Skin of body (tissue), 3 donors: ENCODE measurements at places on chromosomes 5 and 9. TPM values are rescaled to one million over a fixed set of nuclear protein-coding genes. Genes with fewer than 3 reads are reported as not detected.

HTR4 gene
- not detected for total RNA-seq

SAXO1 gene
- 0.10 TPM for total RNA-seq

PTPN3 gene
- 13.3 TPM for total RNA-seq

TTC23L gene
- 0.79 TPM for total RNA-seq

SLC4A9 gene
- total RNA-seq, result not detected

PAEP gene
- not detected for total RNA-seq

TAF1L gene
- total RNA-seq, result under 0.01 TPM

URM1 gene
- 18.9 TPM for total RNA-seq

FOXD1 gene
- 1.4 TPM for total RNA-seq

OTP gene
- total RNA-seq, result not detected

SPINK4 gene
- total RNA-seq, result not detected

PCDHB9 gene
- 0.89 TPM for total RNA-seq

ORM2 gene
- 0.79 TPM for total RNA-seq

OLFM1 gene
- 4.8 TPM for total RNA-seq

AIF1L gene
- 8.1 TPM for total RNA-seq

ELAVL2 gene
- 3.2 TPM for total RNA-seq

AGXT2 gene
- total RNA-seq, result not detected

FGFR4 gene
- total RNA-seq, result 6.4 TPM

TMEM252 gene
- total RNA-seq, result not detected

ZFAND5 gene
- 179 TPM for total RNA-seq

IL33 gene
- total RNA-seq, result 28.1 TPM

SPATA31A6 gene
- not detected for total RNA-seq

RASEF gene
- 4.9 TPM for total RNA-seq

ZNF462 gene
- 25.7 TPM for total RNA-seq

NUTM2G gene
- total RNA-seq, result not detected

SPATA31C1 gene
- total RNA-seq, result not detected

PARP8 gene
- 14.5 TPM for total RNA-seq

NRG2 gene
- 0.99 TPM for total RNA-seq

SPATA6L gene
- 2.1 TPM for total RNA-seq

CD72 gene
- 1.6 TPM for total RNA-seq

TRIM7 gene
- 2.3 TPM for total RNA-seq

OR13C9 gene
- total RNA-seq, result not detected
